CD4-positive, CD25-positive, alpha-beta regulatory T cell (primary cell): ENCODE measurements at places on chromosomes 6 and 20. TPM values are rescaled to one million over a fixed set of nuclear protein-coding genes. Genes with fewer than 3 reads are reported as not detected.

The HCK gene
- not detected for polyA plus RNA-seq

- no peak for DNase-seq
Observed at GRCh38 chr6:107061125-107062020, 33.4 kb downstream of the MTRES1 start.

The KCNK15 gene
- not detected for polyA plus RNA-seq

DNA sequence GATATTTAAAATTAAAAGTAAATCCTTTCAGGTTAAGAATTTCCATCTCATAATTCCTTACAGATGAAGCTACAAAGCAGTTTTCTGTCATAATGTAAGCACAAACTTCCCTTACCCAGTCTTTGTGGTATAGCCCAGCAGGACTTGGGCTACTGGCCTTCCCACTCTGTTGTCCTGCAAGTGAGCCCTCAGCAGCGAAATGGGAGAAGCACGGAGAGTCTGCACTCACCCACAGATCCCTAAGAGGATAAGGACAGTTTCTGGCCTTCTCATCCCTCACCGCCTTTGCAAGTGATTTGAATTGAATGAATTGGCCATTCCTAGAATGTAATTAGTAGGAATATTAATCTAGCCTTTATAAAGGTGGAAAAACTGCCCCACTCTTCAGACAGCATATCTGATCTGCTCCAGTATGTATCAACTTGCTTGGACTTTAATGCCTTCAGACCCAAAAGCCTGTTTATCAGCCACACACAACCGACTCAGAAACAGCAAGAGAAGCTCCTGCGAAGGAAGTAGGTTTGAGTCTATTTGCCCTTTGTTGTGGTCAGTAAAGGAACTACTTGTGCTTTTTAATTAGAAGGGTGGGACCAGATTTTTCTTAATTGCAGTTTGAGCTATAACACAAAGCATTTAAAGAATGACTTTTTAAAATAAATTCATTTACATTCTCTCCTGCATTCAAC lies 29.9 kb upstream of the PRDM1 start:
- no peak for DNase-seq

GRCh38 chr6:157249826-157250225 lies 73.5 kb downstream of the TMEM242 start:
- no peak for DNase-seq

DNA sequence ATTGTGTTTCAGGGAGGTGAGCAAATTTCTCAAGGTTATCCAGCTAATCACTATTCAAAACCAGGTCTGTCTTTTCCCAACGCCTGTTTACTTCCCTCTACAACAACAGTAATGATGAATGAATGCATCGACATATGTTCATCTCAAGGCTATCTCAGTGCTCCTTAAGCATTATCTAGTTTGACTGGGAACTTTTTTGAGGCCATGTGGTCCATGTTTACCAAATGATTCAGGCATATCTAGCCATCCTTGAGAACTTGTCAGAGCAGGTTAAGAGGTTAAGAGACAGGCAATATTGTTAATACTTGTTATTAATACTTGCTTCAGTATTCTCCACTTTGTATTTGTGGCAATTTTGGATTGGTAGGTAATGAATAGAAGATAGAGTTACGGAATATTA lies 1038.4 kb upstream of the FLRT3 start:
- no peak for DNase-seq

The GRIK2 gene
- not detected for polyA plus RNA-seq

DNA sequence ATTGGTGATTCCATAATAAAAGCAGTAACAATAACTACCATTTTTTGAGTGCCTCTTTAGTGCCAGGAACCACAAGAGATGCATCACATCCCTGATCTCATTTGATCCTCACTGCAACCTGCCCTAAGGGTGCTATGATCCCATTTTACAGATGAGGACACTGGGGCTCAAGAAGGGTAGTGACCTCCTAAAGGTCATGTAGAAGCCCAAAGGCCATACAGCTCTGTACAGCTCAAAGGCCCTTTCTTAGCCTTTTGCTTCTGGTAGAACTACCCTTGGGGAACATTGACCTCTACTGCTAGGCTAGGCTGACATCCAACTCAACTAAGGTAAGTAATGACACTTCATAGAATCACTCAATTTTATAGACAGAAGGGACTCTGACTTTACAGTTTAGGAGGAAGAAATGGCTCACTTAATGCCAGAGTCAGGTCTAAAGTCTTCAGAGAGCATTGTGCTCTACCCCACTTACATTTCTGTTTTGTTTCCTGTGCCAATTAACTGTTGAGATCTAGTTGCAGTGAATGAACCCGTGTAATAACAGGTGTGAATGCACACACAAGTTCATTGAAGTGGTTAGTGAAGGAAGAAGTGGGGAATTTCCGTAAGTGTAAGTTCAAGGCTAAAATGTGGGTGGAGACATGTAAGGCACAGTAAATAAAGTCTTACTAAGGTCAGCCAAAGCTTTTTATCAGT lies 10.7 kb downstream of the SLC9A8 start:
- peak; percentile 72 for DNase-seq
